ENCODE measurements at places on chromosomes 7 and 10.

DNA sequence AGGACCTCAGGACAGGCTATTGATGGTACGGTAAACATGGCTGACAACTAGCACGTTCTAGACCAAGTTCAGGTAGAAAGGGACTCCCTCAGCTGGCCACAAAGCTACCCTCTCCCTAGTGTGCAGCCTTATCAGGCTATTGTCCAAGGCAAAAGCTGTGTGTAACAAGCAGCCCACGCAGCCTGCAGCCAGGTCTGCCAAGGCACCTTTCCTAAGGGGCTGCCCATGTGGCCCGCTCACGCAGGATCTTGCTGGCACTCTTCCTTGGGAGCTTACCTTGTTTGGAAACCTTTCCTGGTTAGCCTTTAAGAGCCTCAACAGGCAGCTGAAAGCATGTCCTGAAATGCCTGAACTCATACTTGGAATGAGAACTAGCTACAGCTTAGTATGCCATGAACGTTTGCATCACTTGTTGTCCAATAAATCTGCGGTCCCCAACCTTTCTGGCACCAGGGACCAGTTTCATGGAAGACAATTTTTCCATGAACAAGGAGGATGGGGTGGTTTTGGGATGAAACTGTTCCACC lies 51.7 kb downstream of the SYPL1 start:
- DNase-seq: no peak

- no peak for DNase-seq
Observed at GRCh38 chr7:80790877-80791276, 128.0 kb downstream of the SEMA3C start.

DNA sequence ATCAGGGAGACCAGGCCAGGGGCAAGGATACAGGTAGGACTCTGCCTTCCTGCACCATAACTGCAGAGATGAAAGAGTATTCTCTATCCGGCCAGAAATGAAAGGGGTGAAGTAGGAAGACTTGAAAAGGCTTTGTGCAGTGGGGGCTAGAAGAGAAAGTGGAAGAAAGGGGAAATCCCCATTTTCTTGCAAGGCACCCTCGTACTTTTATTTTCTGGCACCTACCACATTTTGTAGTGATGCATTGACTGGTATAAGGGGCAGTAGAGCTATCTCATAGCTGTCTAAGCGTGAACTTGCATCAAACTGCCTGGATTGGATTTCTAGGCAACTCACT lies 752 bp upstream of the CAMK2G start:
- DNase-seq: no peak

DNA sequence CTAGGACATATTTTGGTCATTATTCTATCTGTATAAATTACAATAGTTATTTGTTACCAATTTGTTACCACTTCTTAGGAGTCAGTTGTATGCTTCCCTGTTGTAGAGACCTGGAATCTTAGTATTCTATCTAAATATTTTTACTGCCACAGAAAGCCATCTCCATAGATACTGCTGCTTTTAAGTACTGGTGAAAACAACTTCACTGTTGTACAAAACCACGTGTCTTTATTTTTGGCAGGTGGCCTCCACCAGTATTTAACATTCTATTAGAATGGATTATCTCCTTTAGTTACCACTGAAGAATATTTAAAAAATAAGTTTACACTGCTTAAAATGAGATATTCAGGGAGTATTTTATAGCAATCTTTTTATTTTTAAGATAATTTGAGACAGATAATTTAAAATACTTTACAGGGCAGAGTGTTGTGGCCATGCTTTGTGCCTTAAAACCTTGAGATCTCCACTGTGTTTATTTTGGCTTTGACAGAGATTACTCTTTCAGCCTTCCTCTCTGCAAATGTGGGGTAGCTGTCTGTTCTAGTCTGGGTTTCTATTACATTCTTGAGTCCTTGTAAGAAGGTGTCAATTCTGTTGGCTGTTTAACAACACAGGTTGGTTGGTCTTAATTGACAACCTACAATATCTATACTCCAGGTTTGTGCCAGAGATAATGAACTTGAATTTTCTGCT lies 185.6 kb downstream of the LRRC4 start:
- no peak for DNase-seq

DNA sequence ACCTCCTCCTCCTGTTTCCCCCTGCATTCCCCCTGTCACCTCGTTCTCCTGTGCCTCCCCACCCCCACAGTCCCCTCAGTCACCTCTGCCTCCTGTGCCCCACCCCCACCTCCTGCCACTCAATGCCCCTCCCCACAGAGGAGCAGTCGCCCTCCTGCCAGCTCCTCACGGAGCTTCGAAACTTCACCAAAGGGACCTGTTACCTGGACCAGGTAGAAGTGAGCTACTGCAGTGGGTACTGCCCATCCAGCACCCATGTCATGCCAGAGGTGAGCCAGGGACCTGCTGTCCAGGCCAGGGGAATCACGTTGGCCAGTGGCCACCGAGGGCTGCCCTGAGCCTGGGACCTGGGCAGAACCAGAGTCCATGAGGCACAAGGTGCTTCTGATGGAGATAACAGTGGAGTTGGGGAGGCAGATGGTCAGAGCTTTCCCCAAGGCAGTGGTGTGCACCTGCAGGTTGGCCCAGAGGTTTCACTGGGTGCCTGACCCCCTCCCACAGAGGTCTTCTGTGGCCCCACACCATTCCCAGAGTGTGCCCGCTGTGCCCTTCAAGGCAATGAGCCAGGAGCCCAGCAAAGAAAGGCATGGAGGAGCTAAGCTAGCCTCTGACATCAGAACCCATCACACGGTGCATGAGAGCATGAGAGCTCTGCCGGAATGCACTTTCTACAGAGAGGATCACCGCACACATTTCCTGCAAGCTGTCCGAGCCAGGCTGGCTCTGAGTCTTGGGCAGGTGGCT lies 7.0 kb upstream of the ZNF862 start:
- no peak for DNase-seq

- no peak for DNase-seq
Observed at GRCh38 chr7:28666154-28666553, 253.8 kb downstream of the CREB5 start.

GRCh38 chr10:70950801-70951200 lies 62.4 kb upstream of the PCBD1 start:
- DNase-seq: no peak

DNA sequence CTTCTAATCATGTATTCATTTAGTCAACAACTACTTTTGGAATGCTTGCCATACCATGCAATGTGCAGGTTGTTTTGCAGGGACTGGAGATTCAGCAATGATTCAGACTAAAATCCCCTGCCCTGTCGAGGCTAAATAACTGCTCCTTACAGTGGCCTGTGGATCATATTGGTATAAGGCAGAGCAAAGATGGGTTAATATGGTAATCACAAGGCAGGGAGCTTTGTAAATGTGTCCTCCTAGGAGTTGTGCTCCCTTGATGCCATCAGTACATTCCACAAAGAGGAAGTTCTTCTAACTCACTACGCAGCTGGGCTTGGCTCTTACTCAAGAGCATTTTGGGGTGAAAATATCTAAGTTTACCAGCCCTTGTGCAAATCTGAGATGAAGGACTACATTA lies 614 bp upstream of the IFIT2 start:
- no peak for DNase-seq

DNA sequence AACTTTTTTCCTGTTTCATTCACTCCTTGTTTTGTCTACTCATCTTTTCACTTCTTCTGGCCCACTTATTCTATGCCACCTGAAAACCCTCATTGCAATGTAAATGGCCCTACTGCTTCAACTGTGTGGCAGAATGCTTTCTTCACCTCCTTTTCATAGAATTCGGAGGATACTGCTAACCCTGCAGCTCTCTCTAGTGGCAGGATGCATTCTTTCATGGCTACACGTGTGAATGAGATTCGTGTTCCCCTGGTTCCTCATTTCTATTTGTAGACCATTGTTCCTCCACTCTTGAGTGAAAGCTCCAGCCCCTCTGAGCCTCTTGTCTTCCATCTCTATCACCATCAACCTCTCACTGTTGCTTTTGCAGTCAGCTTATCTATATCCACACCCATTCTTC lies 20.9 kb upstream of the CYP26C1 start:
- DNase-seq: peak; percentile 12

DNA sequence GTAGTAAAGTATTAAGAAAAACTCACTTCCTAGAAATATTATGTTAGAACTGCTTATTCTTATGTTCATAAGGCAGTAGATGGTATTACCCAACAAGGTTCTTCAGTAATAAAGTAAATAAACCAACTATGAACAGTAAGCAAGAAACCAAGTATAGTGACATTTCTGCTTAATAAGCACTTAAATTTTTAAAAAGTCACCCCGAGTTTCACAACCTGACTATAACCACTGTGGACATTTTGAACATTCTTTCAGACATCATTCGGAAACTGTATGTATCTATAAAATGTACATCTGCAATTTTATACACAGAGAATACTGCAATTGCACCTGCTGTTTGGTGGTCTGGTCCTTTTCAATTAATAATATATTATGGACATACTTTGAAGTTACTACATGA lies 1073.6 kb downstream of the XPNPEP1 start:
- DNase-seq: no peak

- no peak for DNase-seq
Observed at GRCh38 chr7:142002179-142002578, 6.5 kb downstream of the MGAM start.

- no peak for DNase-seq
Observed at GRCh38 chr7:128989961-128990360, 52.2 kb downstream of the IRF5 start.

GRCh38 chr10:51001587-51001986 lies 72.7 kb upstream of the PRKG1 start:
- DNase-seq: no peak

DNA sequence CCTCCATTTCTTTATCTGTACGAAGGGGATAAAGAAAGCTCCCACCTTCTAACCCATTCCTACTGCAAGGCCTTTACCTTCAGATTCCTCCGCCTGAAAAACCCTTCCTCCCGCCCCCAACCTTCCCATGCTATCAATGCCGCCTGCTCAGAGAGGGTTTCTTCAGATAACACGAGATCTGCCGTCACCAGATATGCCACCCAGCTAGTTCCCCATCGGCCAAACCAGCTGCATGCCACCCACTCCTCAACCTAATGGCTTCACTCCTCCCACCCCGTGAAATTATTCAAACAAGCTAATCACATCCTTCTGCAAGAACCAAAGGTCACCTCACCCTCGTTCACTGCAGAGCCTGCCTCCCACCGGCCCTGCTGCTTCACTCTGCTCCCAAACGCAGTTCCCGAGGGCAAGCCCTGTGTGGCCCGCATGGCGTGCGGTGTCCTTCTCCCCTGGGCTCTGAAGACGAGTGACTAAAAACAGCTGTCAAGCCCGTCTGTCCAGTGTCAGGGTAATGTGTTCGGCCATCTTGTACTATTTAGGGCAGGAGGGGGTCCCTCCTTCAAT lies 46.8 kb upstream of the TMEM213 start:
- DNase-seq: no peak

GRCh38 chr7:111744501-111745155 lies 182.3 kb upstream of the IMMP2L start:
- no peak for DNase-seq

Measured in HCT116 (cell line).